ENCODE measurements at places on chromosomes 4 and X. TPM values are rescaled to one million over a fixed set of nuclear protein-coding genes. Genes with fewer than 3 reads are reported as not detected.

Gene XAGE2
- total RNA-seq: not detected

Gene IL3RA
- total RNA-seq: 0.76 TPM

Gene NOX1
- total RNA-seq: not detected

Gene NR3C2
- 1.8 TPM for total RNA-seq

Gene PLA2G12A
- total RNA-seq: 16.1 TPM

Gene MND1
- total RNA-seq: 3.8 TPM

Gene CLNK
- total RNA-seq: not detected

Measured in articular chondrocyte of knee joint (primary cell).